ENCODE measurements at places on chromosomes 4 and X.

- DNase-seq, result no peak
Measured at GRCh38 chr4:5757954-5758353, 47.0 kb downstream of the EVC start.

DNA sequence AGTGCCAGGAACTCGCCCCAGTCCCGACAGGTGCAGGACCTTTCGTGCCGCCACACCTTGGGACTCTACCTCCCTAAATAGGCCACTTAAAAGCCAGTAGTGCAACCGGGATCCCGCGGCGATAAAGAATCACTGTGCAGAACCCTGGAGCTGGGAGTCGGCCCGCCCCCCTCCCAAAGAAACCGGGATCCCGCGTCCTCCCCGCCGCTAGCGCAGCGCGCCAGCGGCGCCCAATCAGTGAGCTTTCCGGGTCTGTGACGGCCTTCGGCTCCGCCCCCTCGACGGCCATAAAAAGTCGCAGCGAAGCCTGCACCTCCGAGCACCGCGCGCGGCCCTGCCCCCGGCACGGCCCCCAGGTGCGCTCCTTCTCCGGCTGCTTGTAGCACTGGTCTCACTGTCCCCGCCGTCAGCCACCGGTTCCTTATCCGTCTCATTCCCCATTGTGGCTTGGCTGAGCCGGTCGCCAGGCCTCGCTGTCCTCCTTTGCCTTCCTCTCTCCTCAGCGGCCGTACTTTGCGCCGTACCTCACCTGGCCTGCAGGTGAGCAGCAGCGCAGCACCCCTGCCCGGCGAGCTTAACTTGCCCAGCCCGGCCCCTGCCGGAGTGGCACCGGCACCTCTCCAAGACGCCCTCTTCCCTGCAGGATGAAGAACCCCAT lies at the start of gene LRAT:
Gene LRAT (plus strand): TSS at position 318 of the 658 bp plus-strand sequence. CDS start 327 bp downstream, at position 645.
- no peak for DNase-seq

DNA sequence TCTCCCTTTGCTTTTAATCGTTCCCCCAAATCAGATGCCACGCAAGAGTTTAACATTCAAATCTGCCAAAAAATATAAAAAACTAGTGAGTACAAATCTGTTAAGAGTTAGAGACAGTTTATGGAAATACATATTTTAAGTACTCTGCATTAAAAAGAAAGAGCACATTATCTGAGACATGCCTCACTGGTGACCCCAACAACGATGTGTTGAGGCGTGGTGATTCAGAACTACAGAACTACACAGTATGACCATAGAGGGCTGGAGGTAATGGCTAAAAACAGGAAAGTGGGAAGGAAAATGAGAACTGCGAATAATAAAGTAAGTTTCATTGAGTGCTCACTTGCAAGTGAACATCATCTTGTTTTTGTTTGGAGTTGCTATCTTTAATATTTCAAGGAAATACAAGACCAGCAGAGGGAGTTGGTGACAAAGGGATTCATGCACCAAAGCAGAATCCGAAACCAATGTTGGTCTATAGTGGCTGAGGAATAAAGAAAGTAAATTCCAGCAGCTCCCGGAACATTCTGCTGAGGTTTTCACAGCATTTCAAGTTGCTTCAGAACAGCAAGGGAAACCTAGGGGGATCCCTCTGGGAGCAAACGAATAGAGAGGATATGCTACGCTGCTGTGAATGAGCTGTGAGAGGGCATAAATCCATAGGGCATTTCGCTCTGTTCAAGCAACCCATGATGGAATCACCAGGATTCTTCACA lies 92.2 kb downstream of the DCHS2 start:
- no peak for DNase-seq

- DNase-seq, result no peak
Measured at GRCh38 chr4:174089711-174090110, 193.8 kb downstream of the FBXO8 start.

Measured in activated T-helper 1 cell treated with Interleukin-2 at 50 U/mL for 16 hours (primary cell).